ENCODE measurements at places on chromosomes 3 and 15. TPM values are rescaled to one million over a fixed set of nuclear protein-coding genes. Genes with fewer than 3 reads are reported as not detected.

Gene PRKCD
- 2.9 TPM for total RNA-seq

Gene CTXN2
- total RNA-seq, result not detected

Gene AQP9
- 0.09 TPM for total RNA-seq

Gene CNTN3
- 0.74 TPM for total RNA-seq

Gene CHDH
- 7.9 TPM for total RNA-seq

Gene CLEC3B
- total RNA-seq, result 10.5 TPM

Gene TUSC7
- total RNA-seq, result not detected
